ENCODE measurements at places on chromosomes 13 and 19.

- DNase-seq, result no peak
These were observed 80.1 kb downstream of the IPO5 start for GRCh38 chr13:98033277-98034247.

DNA sequence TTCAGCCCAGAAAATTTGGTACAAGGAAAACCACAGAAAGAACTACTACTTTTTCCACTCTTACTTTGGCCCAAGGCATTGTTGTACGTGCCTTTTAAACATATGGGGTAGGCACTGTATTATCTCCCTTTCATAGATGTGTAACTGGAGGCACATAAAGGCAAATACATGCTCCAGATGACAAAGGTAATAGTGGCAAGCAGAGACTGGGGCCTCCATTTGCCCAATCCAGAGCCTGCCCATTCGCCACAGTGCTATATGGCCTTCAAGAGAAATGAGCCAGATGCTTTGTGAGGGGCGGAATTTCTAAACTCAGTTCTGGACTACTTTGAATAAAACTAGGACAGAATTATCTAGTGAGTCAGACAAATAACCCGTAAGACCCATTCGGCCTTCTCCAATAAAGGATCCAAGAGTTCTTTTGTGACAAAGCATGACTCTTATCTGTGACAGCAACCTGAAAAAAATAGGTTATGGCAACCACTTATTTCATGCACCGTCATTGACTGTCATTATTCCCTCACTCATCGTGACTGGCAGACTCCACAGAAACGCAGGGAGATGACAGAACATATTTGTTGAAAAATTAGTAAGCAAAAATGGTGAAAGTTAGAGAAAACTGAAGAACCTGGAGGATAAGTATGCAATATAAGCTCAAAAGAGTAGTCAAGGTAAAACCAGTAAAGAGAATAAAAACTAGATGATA, 712.0 kb upstream of the GPC6 start:
- no peak for DNase-seq

DNA sequence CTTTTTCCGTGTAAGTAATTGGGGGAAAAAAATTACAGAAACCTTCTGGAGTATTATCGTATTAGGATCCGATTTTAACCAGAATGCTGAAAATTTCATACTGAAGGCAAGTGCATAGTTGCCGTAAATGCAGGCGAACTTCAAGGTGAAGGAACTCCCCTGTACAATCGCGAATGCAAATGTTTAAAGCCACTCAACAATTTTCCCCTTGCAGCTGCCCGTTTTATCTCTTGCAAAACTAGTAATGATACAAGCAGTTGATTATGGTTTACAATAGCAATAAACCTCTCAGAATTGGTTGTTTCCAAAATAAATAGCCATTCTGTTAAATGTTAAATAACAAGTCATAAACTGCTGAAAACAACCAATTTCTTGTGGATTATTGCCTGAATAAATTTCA, 105.7 kb downstream of the DNAJC15 start:
- no peak for DNase-seq

DNA sequence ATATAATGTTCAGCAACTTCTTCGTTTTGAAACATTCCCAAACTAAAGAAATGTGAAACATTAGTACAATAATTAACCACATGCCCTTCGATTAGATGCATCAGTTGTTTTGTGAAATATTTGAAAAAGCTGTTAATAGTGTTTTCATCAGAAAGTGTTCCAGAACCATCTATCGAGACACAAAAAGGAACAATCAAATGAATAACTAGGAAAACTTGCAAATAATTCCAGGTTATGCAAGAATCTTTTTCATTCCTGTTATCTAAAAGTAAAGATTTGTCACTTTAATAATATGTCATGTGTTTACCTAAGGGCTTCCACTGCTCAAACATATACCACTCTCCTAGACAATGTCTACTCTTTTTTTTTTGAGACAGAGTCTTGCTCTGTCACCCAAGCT, 904.2 kb upstream of the MIR17HG start:
- no peak for DNase-seq

DNA sequence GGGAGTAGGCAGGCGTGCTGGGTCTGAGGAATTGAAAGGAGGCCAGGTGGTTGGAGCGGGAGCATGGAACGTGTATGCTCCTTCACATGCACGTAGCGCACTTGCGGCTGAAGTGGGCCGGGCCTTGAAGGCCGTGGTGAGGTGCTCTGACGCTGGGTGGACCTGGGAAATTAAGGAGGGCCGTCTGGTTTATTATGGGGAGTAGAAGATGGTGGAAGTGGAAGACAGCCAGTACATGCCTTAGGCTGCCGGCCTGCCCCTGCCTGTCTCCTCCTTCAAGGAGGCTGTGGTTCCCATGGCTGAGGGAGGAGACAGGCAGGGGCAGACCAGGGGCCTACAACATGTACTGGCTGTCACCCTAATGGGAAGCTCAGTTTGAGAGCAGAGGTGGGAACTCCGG, 23.9 kb downstream of the GATAD2A start:
- no peak for DNase-seq

DNA sequence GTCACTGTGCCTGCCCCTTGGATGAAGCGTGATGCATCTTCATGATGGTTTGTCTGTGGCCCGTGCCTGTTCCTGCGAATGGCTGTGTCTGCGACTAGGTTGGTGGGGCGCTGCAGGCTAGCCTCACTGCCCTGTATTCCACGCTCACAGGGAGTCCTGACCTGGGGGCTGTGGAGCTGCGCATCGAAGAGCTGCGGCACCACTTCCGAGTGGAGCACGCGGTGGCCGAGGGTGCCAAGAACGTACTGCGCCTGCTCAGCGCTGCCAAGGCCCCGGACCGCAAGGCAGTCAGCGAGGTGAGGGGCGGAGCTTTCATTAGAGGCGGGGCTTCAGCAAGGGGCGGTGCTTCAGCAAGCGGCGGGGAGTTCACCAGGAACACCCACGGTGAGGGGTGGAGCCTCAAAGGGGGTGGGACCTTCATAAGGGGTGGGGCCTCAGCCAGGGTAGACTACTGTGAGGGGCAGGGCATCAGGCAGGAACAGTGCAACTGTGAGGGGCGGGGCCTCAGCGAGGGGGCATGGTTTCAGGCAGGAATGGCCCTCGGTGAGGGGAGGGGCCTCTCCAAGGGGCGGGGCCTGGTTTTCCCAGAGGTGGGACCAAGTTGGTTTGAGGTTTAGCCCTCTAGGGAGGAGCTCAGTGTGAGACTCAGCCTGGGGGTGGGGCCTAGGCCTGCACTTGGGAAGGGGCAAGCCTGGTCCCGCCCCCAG, 17.2 kb downstream of the PKN1 start:
- peak; percentile 34 for DNase-seq

- no peak for DNase-seq
These were observed 1.4 kb downstream of the PSMD8 start for GRCh38 chr19:38375748-38376147.

GRCh38 chr13:31134039-31134711, 27.5 kb downstream of the HSPH1 start:
- no peak for DNase-seq

- DNase-seq, result no peak
These were observed 157.9 kb downstream of the UQCRFS1 start for GRCh38 chr19:29054886-29055675.

GRCh38 chr19:12521996-12522395, 29.3 kb downstream of the ZNF564 start:
- no peak for DNase-seq

- DNase-seq, result no peak
These were observed 174.6 kb downstream of the ITGBL1 start for GRCh38 chr13:101626925-101627555.

GRCh38 chr19:29745253-29745652, 30.2 kb upstream of the C19orf12 start:
- no peak for DNase-seq

DNA sequence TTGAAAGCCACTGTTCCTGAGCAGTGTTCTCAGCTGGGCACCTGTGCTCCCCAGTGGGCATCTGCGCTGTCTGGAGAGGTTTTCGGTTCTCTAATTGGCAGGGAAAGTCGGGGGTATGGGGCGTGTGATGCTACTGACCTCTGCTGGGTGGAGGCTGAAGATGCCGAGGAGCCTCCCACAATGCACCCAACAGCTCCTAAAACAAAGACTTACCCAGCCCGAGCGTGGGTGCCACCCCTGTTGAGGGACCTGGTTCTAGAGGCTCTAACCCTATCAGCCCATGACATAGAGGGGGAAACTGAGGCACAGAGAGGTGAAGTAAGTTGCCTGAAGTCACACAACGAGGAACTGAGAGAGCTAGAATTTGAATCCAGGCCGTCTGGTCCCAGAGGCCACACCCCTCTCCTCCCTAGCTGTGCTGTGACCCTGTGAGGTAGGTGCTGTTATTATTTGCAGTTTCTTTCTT, 2.3 kb downstream of the SPACA4 start:
- DNase-seq, result peak; percentile 29

GRCh38 chr13:104301171-104301975, 1235.2 kb upstream of the SLC10A2 start:
- no peak for DNase-seq

DNA sequence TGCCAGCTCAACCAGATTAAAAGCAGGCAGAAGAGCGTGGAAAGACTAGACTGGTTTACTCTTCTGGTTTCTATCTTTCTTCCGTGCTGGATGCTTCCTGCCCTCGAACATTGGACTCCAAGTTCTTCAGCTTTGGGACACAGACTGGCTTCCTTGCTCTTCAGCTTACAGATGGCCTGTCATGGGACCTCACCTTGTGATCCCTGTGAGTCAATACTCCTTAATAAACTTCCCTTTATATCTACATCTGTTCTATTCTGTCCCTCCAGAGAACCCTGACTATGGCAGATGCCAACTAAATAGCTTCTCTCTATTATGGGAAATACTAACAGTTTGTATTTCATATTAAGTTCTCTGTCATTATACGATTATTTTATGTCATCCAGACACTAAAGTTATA, 609.1 kb downstream of the LMO7 start:
- DNase-seq, result no peak

DNA sequence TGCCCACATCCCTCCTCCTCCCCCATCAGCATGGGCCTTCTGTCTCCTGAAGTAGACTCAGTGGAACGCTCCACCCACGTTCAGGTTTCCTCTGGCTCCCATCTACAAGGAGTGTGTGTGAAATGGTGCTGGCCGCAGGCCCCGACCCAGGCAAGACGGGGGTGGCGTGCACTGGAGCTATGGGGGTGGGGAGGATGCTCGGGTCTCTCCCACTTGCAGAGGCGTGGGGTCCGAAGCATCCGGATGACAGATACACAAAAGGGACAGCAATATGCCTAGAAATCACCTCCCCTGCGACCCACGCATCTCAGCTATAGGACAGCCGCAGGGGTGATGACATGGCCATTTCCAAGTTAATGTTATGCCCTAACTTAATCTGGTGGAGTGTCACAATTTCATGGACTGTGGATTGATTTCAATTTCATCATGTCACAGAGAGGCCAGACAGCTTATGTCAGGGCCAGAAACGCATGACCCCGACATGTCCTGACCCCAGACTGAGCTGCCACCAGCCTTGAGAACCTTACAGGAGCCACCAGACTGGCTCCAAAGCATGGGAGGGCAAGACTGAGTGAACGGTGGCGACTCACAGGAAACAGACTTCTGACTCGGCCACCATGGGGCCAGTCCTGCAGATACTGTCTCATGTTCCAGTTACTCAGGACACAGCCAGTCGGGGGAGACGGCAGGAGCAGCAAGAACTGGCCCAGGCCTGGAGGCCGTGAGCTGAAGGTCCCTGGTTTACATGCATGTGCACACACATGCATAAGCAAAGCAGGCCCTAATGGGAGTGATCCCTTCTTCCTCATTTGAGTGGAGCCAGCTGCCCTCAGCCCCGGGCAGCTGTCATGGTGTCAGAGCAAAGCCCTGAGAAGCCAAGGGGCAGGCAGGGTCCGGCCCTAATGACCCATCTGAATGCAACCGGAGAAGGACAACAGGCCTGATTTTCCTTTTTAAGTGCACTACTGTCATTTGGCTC, 82.2 kb downstream of the SLC7A1 start:
- DNase-seq, result no peak

DNA sequence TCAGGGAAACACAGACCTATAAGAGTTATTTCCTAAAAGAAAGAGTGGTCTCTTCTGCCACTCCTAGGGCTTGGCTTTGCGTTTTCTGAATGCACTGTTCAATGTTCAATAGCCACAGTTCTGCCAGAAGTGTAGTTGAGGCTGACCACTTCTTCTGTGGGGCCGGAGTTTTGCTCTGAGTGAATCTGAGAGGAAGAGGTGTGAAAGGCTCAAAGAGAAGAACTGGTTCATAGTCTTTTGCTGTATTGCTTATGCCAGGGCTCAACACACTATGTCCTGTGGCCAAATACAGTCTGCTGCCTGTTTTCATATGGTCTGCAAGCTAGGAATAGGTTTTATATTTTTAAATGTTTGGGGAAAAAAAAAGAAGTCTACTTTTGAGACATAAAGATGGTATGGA, 128.2 kb downstream of the STOML3 start:
- no peak for DNase-seq

DNA sequence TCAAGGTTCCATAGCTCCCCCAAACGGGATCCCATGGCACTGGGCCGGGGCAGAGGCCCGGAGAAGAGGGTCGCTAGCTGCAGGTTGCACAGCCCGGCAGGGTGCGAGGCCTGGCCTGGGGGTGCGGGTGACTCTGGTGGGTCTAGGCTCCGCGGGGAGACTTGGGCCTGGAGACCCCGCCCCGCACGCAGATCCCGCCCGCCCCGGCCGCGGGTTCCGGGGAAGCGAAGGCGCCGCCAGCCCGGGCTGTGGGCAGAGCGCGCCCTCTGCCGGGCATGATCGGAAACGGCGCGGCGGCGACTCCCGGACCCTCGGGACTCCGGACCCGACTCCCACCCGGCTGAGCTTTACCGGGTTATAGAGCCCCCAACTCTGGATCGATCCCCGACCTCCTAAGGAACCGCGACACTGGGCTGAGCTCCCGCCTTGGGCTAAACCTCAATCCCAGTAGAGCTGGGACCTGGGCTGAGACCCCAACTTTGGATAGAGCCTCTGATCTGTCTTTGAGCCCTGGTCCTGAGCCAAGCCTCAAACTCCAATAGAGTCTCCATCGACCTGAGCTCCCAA, 3.1 kb upstream of the TNFAIP8L1 start:
- DNase-seq, result peak; percentile 73

- DNase-seq, result no peak
These were observed 54.4 kb upstream of the ZNF835 start for GRCh38 chr19:56725829-56726424.

DNA sequence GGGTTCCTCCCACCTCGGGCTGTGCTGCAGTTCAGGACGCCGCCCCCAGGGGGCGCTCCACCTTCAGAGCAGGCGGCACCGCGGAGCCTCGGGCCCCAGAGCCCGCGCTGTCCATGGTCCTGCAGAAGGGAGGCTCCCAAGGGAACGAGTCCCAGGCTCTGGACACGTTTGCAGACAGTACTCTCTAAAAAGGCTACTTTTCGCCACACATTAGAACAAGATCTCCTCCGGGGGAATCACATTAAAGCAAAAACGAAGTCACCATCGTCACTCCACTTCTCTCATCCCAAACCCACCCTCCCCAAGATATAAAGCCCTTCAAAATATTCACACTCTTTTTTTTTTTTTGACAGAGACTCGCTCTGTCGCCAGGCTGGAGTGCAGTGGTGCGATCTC, 4.6 kb upstream of the SIGLEC10 start:
- peak; percentile 80 for DNase-seq

- no peak for DNase-seq
These were observed 73.6 kb upstream of the SIAH3 start for GRCh38 chr13:45925151-45925550.

All from CD8-positive, alpha-beta T cell (primary cell).